NT2/D1 (cell line): ENCODE measurements at places on chromosomes 6 and 20.
A peak's percentile ranks its signal among the peaks of the same experiment; 100 is the strongest.

- no peak for DNase-seq
Observed at GRCh38 chr6:100664274-100665040, 199.7 kb upstream of the SIM1 start.

DNA sequence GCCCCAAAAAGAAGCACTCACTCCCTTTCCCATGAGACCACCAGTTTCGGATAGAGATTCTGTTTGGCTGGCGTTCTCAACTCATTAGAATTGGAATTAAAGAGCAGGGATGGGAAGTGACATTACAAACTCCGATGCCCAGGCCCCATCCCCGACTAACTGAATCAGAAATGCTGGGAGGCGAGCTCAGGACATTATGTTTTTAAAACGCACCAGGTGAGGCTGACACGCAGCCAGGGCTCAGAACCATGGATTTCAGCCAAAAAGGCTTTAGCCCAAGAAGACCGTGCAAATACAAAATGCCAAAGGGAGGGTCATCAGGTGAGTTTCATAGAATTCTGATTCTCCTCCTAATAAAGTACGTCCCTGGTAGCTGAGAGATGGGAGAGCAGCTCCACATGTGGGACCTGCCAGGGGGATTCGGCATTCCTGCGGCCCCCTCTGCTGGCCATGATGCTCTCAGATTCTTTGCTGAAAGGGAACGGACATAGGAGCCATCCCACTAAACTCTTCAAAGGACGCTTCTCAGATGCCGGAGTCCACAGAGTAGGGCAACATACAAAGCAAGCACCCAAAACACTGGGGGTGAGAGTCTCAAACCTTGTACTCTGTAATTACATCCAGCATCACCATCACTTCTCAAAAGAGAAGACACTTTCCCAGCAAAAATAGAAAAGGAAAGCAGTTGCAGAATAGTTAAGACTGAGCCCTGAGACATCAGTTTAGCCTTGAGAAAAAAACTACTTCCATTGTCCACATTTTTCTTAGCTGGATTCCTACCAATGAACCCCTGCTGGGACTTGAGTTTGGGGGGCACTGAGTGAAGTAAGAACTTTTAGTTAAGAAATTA is 205.2 kb downstream of the BMP7 start:
- DNase-seq, result peak; percentile 67

- no peak for DNase-seq
Observed at GRCh38 chr6:31614075-31614619, 887 bp upstream of the AIF1 start.

DNA sequence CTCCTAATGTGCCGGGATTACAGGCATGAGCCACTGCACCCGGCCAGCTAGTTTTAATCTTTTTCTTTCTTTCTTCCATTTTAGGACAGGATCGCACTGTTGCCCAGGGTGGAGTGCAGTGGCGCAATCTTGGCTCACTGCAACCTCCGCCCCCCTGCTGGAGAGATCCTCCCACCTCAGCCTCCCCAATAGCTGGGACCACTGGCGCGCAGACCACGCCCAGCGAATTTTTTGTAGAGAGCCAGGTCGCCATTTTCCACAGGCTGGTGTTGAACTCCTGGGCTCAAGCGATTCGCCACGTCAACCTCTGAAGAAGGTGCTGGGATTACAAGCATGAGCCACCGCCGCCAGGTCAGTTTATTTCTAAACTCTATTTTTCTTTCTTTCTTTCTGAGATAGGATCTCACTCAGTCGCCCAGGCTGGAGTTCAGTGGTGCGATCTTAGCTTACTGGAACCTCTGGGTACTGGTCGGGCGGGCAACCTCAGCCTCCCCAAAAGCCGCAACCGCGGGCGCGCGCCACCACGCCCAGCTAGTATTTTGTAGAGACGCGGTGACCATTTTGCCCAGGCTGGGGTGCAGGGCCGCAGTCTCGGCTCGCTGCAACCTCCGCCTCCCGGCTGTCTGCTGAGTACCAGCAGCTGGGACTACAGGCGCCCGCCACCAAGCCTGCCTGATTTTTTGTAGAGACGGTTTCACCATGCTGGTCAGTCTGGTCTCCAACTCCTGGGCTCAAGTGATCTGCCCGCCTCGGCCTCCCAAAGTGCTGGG is 20.0 kb upstream of the LIN28B start:
- DNase-seq, result no peak

DNA sequence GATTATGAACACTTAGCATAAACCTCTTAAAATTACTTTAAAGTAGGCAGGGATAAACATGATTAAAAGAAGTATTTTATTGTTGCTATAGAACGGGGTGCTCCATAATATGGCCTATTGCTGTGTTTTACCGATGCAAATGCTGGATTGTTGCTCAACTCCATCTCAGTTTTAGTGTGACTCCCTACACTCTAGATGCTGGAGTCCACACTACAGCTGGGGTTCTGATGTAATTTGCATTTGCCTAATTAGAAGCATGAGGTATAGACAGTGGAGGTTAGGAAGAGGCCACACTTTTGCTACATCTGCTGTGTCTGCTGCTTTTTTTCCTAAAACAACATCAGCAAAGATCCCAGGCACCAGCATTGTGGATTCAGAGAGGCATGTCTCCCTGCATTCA is 6.7 kb upstream of the HMGN3 start:
- no peak for DNase-seq

DNA sequence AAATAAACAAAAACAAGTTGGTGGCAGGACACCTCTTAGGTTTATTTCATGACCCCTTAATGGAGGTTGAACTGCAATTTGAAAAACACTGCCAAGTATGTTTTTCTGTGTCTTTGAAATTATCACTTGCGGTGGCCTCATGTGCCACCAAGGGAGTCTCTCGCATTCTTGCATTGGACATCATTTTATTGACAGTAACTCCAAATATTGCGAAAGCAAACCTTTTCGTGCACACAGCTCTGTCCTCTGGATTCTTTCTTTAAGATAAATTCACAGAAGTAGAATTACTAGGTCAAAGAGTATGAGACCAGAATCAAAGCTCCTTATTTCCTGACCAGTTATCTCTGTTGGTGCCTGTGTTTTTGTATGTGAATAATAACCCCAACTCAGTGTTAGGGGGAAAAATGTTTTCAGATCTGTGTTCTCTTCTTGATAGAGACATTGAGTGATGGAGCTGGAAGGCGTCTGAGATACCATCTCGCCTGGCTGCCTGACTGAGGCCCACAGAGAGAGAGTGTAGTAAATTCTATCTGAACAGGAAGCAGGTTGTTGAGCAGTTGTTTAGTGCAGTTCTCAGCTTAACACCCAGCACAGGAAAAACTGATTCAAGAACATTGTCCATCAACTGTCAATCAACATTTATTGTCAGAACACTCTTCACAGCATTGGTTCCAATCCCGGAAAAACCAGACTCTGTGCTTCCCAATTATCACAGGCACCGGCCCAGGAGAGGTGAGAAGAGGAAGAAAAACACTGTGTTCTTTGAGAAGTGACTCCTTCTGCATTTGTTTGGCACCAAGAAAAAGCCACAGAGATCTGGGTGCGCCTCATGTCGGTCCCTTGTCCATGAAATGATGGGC is 2.2 kb upstream of the CCDC167 start:
- no peak for DNase-seq

DNA sequence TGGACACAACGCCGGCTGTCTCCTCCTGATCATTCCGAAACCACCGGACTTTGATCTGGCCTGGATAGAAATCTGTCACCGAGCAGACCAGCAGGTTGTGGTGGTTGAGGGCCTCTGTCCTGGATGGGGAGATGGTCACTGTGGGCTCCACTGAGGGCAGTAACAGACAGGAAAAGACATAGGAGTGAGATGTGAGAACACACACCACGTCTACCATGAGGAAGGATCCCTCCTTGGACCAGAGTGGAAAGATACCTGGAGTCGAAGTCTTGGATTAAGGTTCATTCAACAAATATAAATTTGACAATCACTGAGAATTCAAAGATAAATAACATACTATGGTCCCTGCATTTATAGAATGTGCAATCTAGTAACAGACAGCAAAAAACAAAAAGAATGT is 4.4 kb downstream of the HLA-DQB1 start:
- no peak for DNase-seq

DNA sequence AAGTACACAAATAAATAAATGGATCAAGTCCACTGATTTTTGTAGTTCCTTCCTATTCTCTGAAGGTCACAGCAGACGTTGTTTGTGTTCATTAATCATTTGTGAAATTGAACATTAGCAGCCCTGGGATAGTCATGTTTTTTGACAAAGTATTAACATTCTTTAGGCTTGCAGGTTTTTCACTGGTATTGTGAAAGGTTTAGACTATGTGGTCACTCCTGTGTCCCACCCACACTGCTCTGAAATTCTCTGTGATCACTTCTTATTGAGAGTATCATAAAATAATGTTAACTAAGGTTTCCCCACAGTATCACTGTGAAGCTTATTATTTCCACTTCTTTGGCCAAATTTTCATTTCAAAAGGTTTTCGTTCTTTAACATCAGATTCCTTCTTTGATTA is 3.5 kb downstream of the FAM83B start:
- DNase-seq, result no peak

DNA sequence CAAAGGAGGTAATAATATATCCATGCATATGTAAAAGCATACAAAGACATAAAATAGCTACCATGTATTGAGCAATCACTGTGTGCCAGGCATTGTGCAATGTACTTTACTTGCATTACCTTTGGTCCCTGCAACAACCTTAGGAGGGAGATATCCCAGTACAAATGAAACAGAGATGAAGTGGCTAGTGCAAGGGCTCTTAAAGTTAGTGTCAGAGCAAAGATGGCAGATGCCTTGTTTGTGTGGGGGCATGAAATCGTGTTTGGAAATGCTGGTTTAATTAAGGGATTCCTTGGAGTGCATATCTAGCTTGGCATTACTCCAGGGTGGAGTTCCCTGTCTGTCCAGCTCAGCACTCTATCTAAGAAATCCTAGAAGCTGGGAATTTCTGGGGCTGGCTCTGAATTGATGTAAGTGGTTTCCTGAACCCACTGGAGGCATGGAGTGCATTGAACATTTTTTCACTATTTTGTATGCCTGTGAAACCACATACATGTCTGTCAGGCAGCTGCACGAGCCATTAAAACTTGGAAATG is 9.8 kb downstream of the PAQR8 start:
- DNase-seq, result no peak

DNA sequence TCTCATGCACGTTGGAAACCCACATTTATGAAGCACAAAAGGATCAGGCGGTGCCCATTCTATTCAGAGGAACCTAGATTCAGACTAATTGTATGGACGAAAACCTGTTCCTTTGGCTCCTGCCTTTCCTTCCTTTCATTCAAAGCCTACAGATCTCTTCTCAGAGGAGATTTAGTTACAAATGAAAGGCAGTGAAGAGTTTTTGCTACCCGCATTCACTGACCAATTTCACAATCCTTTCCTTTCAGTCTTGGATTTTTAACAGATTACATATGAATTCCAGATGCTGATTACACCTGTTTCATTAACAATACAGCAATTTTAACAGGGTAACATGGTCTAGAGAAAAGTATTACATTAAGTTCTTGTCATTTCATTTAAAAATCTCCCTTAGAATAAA is 32.0 kb downstream of the TMEM242 start:
- DNase-seq, result no peak

DNA sequence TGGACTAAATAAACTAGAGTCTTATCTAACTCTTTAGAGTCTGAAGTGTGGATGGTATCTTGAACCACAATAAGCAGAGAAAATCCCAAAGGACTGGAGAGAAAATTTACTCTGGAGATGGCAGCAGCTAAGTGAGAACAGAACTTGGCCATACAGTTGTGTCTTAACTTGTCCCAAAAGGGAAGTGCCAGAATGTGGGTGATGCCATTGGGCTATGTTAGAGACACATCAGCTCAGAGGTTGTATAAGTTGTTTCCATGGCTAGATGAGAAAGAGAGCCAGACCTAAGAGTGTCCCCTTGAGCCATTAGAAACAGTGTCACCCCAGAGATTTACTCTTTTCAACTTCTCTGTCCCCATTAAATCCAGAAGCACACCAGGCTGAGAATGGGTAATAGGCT is 36.2 kb downstream of the FOXO3 start:
- no peak for DNase-seq

- DNase-seq, result no peak
Observed at GRCh38 chr6:111809264-111809663, 64.0 kb downstream of the FYN start.

DNA sequence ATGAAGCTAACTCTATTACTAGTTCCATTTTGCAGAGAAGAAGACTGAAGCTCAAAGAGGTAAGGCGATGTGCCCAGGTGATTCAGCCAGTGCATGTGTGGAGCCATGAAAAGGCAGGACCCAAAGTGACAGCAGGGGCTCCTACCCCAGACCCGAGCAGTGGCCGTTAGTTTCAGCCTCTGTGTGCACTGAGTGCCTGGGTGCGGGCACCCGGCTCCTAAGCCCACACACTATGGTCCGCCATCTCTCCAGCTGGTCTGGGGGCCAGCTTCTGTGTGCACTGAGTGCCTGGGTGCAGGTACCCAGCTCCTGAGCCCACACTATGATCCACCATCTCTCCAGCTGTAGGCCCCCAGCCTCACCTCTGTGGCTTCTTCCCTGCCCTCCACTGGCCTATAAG is 123.5 kb upstream of the CST7 start:
- no peak for DNase-seq

DNA sequence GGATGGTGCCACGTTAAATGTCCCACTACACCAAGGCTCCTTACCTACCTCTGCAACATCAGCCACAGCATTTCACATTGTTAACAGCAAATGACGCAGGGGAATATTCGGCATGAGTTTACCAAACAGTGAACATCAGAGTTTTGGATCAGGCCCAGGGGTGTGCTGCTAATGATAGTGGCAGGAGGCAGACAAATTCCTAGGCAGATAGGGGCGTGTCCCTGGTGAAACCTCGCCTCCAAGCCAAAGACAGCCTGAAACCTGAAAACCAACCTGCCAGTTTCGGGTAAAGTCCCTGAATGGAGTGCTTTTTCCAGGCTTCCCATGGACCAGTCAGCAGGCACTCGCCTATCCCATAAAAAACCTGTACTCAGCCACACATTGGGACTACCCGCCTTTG is 133.6 kb downstream of the SH3BGRL2 start:
- DNase-seq, result no peak

GRCh38 chr6:125170376-125170775 is 16.8 kb downstream of the TPD52L1 start:
- DNase-seq, result no peak

DNA sequence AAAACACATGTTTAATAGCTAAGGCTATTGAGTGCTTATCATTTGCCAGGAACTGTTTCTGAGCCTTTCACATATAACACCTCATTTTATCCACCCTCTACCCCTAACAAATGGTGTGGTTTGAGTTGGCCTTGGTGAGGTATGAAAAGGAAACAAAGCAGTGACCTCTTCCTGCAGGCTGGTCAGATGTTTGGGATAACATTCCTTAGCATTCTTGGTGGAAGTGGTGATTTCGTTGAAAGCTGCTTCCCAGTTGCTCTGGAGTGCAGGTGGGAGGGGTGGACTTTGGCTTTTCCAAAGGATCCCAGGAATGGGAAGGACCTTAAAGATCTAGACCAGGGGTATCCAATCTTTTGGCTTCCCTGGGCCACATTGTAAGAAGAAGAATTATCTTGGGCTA is 41.3 kb downstream of the CARMIL1 start:
- DNase-seq, result no peak

- no peak for DNase-seq
Observed at GRCh38 chr6:33843131-33844121, 39.6 kb upstream of the MLN start.

- peak; percentile 79 for DNase-seq
Observed at GRCh38 chr20:11890331-11891076, 27.2 kb upstream of the BTBD3 start.

GRCh38 chr6:90158936-90159335 is 137.7 kb downstream of the BACH2 start:
- DNase-seq, result no peak
